ENCODE measurements at places on chromosomes 11 and 22.
A peak's percentile ranks its signal among the peaks of the same experiment; 100 is the strongest.

GRCh38 chr22:24875862-24876506, 70.0 kb downstream of the SGSM1 start:
- peak; percentile 13 for DNase-seq

- DNase-seq: no peak
These were observed 60.6 kb downstream of the MED15 start for GRCh38 chr22:20567993-20568417.

- no peak for DNase-seq
These were observed 7.0 kb downstream of the MS4A6A start for GRCh38 chr11:60175860-60176275.

DNA sequence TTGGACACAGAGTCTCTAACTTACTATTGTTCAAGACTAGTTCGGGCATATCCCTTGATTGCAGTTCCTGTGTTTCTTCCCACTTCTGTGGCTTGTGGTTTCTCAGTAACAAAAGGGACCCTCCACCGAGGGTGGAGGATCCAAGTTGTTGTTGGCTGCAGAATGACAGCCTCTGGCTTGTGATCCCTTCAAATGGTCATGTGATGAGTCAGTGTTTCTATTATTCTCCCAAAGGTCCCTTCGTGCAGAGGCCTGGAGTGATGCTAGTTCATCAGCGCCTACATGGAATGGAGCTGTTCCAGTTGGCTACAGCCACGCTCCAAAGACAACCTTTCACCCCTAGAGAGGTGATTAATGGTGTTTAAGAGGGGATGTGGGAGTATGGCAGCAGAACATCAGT, 2.6 kb upstream of the VWCE start:
- no peak for DNase-seq

- no peak for DNase-seq
These were observed 1.3 kb upstream of the TBX10 start for GRCh38 chr11:67640758-67641337.

- no peak for DNase-seq
These were observed 734 bp downstream of the C11orf58 start for GRCh38 chr11:16738947-16739815.

- no peak for DNase-seq
These were observed 86.5 kb upstream of the CLDN5 start for GRCh38 chr22:19610518-19611253.

DNA sequence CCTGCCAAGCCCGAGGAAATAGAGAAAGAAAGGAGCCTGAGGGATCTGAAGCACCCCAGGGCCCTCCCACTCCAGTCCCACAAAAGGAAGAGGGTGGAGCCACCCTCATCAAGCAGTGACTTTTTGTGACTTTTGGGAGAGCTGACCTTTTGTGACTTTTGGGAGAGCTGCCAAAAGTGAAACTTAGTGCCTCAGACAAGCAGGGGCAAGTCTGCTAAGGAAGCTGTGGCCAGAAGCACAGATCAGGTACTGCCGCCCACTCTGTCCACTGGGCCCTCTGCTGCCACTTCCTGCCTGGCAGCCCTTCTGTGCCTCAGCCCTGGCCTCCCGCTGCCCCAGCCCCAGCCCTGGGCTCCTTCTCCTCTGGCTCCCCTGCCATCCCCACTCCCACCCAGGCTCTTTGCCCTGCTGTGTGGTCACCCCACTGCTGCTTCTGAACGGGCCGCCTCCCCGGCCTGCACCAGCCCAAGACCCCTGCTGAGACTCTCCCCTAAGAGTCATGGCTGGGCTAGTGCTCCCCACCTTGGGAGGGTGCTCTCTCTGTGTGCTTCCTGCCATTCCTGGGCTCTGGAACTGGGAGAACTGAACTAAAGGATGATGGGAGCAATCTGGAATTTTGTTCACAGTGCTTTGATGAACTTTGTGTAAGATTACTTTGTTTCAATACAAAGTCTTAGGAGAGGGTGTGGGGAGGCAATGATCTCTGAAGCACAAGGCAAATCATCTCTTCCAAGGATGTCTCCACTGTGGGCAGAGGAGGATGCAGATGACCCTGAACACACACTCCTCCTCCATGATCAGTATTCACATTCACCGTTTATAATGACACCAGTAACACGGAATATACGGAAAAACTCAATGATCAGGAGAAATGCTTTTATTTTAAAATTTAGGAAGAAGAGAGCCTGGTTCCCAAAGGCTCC, at the start of gene APOBEC3H:
APOBEC3H (plus strand) TSS at position 147 of the 923 bp plus-strand sequence. CDS start 3,035 bp downstream, outside the sequence.
- no peak for DNase-seq

GRCh38 chr11:9130297-9130696, 38.9 kb upstream of the SCUBE2 start:
- DNase-seq: no peak

GRCh38 chr11:34573537-34573936, 47.4 kb upstream of the EHF start:
- DNase-seq: no peak

GRCh38 chr11:128599729-128600128, 12.4 kb upstream of the ETS1 start:
- no peak for DNase-seq

- no peak for DNase-seq
These were observed 35.8 kb downstream of the C11orf91 start for GRCh38 chr11:33664827-33665226.

DNA sequence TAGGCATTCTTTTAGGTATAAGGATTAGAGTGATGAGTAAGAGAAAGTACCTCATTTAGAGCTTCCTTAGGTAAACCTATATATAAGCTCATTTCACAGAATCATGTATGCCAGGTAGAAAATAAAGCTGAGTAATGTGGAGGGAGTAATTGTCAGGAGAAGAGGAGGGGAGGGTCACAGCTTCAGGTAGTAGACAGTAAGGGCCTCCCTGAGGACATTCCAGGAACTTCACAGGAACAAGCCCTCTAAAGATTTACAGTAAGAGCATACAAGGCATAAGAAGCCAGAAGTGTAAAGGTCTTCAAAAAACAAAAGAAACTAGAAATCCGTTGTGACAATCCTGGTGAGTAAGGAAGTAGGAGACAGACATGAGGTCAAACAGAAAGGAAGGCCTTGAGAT, 57.6 kb downstream of the USP47 start:
- DNase-seq: no peak

GRCh38 chr22:23200898-23201297, 20.6 kb downstream of the BCR start:
- no peak for DNase-seq

DNA sequence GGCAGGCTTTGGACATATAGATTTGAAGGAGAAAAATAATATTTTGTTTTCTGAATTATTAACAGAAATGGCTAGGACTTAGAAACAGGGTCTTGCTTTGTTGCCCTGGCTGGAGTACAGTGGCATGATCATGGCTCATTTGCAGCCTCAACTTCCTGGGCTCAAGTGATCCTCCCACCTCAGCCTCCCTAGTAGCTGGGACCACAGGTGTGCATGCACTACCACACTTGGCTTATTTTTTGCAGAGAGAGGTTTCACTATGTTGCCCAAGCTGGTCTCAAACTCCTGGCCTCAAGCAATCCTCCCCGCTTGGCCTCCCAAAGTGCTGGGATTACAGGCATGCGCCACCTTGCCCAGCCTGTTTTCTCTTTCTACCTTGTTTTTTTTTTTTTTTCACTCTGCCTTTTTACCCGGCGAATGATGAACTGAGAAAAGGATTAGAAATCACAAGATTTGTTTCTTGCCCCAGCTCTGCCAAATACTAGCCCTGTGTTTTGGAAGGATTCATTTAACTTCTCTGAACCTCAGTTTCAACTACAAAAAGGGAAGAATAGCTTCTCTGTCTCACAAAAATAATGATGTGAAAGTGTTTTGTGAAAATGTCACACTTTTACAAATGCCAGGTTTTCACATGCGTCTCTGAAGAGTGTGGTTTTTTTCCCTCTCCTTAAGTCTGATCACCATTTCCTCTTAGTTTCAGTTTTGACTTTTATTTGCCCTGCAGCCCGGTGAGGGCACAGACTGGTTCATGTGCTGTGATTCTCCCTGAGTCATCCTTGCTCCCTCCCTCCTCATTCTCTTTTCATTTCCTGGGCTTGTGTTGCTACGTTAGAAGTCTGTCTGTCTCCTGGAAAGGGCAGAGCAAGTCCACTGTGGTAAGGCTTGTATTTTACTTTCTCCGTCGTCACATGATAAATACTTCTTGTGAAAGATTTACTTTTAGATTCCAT, 67.7 kb downstream of the BCL2L13 start:
- peak; percentile 79 for DNase-seq

DNA sequence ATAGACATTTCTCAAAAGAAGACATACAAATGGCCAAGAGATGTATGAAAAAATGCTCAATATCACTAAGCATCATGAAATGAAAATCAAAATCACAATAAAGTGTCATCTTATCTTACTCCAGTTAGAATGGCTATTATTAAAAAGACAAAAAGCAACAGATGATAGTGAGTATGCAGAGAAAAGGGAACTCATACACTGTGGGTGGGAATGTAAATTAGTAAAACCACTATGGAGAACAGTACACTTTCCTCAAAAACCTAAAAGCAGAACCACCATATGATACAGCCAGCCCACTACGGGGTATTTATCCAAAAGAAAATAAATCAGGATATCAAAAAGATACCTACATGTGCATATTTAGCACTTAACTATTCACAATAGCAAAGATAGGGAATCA, 700.0 kb upstream of the ANO5 start:
- no peak for DNase-seq

- DNase-seq: no peak
These were observed 117.0 kb downstream of the SEZ6L start for GRCh38 chr22:26286091-26286820.

GRCh38 chr11:102733232-102733875, 8.6 kb upstream of the MMP8 start:
- peak; percentile 74 for DNase-seq

DNA sequence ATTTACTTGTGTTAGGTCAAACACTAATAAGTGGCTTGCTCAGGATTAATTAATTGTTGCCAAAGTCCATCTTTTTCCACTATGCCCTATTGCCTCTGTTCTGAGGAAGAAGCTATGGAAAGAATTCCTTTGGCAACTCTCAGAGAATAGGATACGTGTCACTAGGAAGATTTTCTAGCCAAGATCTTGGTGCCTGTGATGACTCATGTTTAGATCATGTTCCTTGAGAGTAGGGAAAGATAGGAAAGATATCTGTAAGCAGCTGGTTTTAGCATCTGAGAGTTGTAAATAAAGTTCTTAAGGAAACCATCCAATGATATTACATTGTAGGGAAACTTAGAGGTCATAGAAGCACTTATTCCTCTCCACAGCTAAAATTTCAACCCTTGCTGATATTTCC, 15.7 kb downstream of the SLN start:
- peak; percentile 19 for DNase-seq

DNA sequence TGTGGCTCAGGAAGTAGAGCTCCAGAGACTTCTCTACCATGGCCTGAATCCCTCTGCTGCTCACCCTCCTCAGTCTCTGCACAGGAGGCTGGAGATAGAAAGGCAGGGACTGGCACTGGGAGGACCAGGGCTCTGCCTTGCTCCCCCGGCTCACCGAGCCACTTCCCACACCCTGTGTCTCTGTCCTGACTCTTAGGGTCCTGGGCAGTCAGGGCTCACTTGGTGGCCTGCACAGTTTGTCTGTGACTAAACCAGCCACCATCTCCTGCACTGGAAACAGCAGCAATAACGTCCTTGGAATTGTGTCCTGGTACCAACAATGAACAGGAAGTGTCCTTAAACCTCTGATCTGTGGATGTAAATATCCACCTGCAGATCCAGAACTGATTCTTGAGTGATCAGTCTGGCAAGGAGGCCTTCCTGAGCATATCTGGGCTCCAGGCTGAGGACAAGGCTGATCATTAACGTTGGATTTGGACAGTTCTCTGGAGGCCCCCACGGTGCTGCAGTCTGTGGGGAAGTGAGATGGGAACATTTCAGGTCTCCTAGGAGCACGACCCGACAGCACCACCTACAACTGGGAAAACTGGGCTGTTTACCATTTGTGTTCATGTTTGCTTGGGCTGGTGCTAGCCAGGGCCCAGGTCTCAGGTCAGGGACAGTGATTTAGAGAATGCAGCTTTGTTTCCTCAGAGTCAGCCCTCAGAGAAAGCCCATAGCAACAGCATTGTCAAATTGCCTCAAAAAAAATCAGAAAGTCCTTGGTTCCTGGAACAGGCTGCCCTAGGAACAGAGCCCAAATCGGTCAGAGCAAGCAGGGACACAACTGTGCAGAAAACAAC, 82.5 kb downstream of the ZNF280B start:
- DNase-seq: no peak

DNA sequence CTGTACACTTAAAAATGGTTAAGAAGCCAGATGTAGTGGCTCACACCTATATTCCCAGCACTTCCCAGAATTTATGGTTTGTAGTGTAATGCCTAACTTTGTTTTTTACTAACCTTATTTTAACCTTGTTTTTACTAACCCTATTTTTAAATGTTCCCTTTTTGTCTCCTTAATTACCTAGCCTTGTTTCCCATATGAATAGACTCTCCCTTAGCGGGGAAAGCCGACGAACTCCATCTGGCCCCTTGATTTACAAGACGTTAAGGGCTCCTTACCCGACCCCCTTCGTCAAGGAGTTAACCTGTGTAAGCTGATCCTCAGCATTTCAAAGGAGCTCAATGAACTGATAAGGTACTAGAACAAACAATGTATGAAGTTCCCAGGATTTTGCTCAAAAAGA, 17.1 kb downstream of the APOBEC3H start:
- no peak for DNase-seq

DNA sequence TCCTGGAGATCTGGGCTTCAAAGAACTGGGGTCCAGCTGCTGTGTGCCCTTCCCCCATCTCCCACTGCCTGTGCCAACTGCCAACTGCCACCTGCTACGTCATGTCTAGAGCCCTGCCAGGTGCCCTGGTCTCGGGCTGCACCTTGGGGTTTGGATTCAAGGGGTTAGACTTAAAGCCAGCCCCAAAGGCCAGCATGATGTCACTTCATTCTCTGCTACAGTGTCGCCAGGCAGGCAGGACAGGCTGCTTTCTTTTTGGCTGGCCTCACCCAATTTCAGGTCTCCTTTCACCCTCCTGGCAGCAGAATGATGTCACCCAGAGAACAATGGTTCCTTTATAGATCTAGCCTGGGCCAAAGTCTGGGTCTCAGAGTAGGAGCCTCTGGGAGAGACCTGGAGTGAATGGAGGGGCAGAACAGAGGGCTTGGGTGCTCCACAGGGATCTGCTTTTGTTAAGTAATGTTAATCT, 79.5 kb upstream of the CRYBB3 start:
- no peak for DNase-seq

DNA sequence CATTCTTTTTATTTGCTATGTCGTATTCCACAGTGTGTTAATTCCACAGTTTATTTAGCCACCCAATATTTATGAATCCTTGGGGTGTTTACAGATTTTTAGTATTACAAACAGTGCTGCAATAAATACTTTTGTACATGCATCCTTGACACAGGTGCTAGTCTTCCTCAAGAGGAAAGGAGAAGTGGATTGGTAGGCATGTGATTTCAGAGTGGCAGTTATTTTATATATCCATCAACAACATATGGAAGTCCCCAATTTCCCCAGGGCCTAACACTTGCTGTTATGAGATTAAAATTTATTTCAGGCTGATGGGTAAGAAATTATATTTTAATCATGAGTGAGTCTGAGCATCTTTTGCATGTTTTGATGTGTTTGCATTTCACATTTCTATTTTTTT, 17.9 kb downstream of the TRIM44 start:
- no peak for DNase-seq

GRCh38 chr11:117646411-117646810, 150.6 kb downstream of the DSCAML1 start:
- no peak for DNase-seq

- no peak for DNase-seq
These were observed 20.3 kb downstream of the DKK3 start for GRCh38 chr11:11988099-11988651.
